ENCODE measurements at places on chromosomes 16 and 17. TPM values are rescaled to one million over a fixed set of nuclear protein-coding genes. Genes with fewer than 3 reads are reported as not detected.

The KCNAB3 gene
- 12.3 TPM for total RNA-seq

The SPATA33 gene
- total RNA-seq: 18.0 TPM

The SLC43A2 gene
- total RNA-seq: 31.3 TPM

The TMEM238L gene
- total RNA-seq: not detected

The CD300E gene
- not detected for total RNA-seq

The ASB16 gene
- total RNA-seq: not detected

The CLEC18C gene
- total RNA-seq: 0.66 TPM

The DNAI2 gene
- total RNA-seq: not detected

The OR4D1 gene
- not detected for total RNA-seq

Measured in glutamatergic neuron (in vitro differentiated cells).